ENCODE measurements at places on chromosomes 11 and 22.
A peak's percentile ranks its signal among the peaks of the same experiment; 100 is the strongest.

DNA sequence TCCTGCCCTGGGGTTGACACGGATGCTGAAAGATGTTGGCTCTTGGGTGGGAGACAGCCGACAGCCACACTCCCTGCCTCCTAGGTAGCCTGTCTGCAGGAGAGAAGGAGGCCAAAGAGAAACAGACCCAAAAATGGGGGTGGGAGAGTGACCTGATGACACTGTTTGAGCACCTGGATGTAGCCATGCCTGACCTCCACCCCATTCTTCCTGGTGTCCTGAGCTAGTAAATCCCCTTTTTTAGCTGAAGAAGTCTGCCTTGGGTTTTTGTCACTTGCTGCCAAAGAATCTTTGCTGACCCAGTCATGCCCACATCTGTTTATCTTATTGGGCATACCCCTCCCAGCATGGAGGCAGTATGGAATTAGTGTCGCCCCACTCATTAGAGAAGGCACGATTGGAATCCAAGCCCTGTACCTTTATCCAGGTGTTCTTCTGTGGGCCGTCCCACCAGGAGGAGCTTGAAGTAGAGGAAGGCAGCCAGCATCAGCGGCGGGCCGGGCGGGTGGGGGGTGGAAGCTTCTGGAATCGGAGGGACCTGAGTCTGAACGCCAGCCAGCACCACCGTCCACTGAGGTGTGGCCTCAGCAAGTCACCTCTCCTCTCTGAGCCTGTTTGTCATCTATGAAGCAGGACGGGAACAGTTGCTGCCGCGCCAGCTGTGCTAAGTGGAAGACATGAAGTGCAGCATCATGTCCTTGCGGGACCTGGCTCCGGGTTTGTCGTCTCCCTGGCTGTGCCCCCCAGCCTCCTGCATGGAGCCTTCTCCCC lies 37.8 kb downstream of the IGHMBP2 start:
- DNase-seq = no peak

- no peak for DNase-seq
Observed at GRCh38 chr11:3622521-3622920, 19.3 kb downstream of the ART5 start.

DNA sequence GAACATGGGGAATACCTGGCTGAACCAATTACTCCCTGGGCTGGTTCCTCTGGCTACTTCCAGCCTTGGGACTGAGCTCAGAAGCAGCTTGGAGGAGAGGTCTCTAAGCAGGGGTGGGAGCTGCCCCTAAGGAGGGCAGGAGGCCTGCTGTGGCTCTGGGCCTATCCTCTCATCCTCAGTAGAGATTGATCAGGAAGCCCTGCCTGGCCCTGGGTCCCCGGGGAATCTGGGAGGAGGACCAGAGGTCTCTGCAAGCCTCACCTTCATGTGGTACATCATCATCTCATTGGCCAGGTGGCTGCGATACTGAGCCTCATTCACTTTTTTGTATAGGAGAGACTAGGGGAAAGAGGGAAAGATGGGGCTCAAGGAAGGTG lies 91.1 kb downstream of the PDE2A start:
- DNase-seq = no peak

- no peak for DNase-seq
Observed at GRCh38 chr11:64102005-64102738, 63.7 kb downstream of the MACROD1 start.

DNA sequence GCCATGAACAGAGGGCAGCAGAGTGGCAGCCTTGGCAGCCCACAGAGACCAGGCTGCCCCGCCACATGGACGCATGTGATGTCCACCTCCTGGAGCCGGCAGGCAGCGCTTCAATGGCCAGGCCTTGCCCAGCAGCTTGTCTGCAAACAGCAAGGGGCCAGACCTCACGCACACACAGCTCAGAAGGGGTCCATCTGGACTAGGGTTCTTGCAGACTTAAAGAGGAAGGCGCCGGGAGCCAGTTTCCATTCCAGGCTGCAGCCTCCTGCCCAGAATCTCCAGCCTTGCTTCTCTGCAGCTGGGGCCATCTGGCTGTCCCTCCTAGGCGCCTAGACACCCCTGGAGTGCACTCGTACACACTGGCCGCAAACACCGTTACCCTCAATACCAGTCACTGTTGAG lies 91.9 kb upstream of the TMEM45B start:
- DNase-seq = no peak

GRCh38 chr22:22030493-22031182 lies 48.1 kb upstream of the TOP3B start:
- no peak for DNase-seq

DNA sequence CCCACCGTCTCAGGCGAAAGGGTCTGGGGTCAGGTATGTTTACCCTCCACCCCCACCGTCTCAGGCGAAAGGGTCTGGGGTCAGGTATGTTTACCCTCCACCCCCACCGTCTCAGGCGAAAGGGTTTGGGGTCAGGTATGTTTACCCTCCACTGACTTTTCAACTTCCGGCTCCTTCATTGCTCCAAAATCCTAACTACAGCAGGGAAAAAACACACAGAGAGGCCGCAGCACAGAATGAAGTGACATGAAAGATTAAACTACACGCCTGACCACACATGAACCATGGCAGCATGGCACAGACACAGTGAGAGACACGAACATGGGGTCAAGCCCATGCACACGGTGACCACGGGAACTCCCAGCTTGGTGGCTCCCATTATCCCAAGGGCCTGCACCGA lies 634.9 kb upstream of the B3GAT1 start:
- no peak for DNase-seq

DNA sequence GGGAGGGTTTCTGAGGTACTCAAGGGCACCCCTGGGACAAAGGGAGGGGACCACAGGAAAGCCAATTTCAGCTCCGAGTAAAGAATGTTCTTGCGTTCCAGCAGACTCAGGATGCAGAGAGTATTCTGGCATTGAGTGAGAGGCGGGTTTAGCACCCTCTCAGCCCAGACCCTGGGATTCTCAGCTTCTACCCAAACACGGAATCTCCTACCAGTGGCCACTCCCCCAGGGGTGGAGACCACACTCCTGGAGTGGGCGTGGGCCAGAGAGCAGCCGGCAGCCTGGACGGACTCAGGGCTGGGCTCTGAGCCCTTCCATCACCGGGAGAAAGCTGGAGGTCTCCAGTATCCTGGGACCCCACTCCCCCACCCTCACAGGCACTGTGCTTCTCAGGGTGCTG lies 26.1 kb upstream of the TTLL12 start:
- DNase-seq = no peak

DNA sequence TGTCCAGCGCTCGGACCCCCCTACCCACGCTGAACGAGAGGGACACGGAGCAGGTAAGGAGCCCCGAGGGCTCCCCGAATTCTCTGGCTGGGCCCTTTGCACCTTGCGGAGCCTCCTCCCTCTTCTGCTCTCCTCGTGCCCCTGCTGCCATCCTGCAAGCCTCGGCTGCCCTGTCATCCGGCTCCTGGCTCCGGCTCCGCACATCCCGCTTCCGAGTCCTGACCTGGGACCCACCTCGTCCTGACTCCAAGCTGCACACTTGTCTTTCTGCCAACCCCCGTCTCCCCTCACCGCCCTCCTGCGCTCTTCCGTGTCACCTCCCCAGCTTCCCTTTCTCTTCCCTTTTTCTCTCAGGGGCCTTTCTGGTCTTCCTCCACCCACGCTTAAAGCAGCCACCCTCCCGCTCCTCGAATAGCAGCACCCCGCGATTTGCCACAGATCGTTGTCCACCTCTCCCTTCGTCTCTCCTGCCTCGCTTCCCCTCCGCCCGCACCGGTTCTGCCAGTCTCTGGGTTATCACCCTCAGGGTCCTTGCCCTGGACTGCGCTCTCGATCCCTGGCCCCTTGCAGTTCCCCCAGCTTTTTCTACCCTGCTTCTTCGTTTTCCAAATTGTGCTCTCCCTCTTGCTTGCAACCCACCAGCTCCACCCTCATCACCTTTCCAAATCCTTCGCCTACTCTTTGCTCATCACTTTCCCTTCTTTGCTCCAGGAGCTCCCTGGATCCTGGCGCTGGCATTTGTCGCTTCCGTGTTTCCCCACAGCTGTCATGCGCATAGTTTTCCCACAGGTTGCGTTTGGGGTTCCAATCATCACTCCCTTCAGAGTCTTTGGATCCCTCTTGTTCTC lies 822 bp downstream of the MARK2 start:
- DNase-seq = no peak

DNA sequence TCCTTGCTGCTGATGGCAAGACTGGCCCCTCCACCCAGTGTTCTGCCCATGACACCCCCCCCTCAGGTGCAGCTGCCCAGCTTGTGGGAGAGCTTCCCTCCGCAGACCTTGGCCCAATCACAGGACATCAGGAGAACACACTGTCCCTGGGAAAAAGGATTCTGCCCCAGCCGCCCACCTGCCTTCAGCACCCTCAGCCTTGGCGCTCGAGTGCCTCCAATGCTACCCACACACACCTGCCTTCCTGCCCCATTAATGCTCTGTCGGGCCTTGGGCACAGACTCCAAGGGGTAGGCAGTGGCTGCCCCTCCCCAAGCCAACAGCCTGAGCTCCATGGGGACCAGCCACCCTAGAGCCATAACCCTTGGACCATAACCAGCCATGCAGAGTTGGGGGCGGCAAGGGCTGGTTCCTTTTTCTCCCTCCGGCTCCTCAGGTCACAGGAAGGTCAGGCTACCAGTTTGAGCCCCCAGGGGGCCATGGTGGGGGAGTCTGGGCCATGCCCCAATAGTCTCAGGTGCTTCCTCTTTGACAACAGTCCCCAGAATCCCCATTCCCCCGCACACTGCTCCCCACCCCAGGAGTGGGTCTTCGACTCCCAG lies 1.3 kb upstream of the ZNF70 start:
- DNase-seq = no peak

DNA sequence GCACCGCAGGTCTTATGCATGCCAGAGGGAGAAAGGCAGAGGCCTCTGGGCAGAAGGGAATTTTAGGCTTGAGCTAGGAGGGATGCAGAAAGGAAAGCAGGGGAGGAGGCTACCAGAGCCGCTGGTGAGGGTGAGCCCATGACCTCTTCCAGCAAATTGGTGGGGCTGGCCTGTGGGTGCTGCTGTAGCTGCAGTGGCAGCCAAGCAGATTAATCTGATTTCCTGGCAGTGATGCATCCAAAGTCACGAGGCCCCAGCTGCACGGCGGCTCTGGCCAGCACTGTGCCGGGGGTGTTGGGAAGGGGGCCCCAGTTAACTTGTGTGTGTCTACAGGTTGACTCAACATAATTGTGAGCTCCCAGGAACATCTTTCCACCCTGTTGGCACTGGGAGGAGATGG lies 41.4 kb upstream of the B3GAT1 start:
- no peak for DNase-seq

GRCh38 chr22:46617207-46617985 lies 2.8 kb upstream of the GRAMD4 start:
- no peak for DNase-seq

- DNase-seq = no peak
Observed at GRCh38 chr11:132037956-132038355, 667.5 kb downstream of the NTM start.

GRCh38 chr11:128784059-128784804 lies 82.9 kb downstream of the KCNJ1 start:
- DNase-seq = no peak

DNA sequence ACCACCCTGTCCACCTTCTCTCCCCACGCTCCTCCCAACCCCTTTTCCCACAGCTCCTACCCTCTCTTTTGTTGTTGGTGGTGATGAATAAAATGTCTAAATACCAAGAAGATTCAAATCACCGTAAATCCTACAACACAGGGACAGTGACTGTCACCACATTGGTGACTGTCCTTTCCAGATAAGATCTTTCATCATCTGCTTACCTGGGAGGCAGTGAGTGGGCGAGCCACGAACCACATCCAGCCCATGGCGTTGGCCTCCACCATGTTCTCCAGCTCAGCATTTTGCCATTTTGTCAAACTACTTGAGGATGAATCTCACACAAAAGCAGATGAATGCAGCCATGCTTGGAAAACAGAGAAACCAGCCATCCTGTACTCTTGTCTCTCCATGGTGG lies 6.7 kb upstream of the CYTH4 start:
- DNase-seq = no peak

- DNase-seq = no peak
Observed at GRCh38 chr11:79227767-79228755, 212.8 kb downstream of the TENM4 start.

- DNase-seq = peak; percentile 26
Observed at GRCh38 chr11:111836721-111837120, 34.7 kb downstream of the ALG9 start.

DNA sequence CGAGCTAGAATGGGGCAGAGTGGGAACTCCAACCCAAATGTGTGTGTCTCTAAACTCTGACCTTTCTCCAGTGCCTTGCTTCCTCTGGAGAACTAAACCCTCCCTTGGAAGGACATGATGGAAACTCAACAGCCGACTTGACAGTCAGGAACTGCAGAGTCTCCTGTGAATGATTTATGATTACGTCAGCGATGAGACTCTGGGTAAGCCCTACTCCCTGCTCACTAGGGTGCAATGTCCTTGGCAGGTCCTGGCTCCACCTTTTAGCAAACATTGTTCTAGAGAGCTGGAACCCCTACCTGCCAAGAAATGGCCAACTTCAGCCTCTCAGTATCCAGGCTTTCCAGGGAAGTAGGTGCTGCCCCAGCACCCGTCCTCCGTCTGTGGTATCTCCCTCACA lies 96.1 kb upstream of the CD82 start:
- DNase-seq = no peak

GRCh38 chr11:47109051-47109726 lies 67.5 kb downstream of the ARFGAP2 start:
- DNase-seq = no peak

- DNase-seq = no peak
Observed at GRCh38 chr11:134332189-134332631, 422 bp downstream of the GLB1L2 start.

DNA sequence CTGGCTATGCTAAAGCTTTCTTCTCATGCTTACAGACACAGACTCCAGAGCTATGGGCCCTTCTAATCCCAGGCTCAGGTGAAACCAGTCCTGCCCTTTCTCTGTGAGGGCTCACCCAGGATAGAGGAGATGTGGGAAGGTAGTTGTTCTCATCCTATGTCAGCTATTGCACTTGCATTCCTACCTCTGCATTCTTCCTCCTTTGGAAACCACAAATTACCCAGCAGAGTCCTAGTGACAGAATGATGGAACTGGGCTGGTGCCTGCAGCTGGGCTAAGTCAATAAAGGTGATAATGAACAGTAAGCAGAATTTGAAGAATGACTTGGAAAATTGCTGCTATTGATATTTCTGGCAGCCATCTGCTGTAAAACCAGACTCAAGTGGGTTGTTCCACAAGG lies 560.0 kb downstream of the TMEM135 start:
- DNase-seq = no peak

GRCh38 chr11:64055077-64055476 lies 19.3 kb downstream of the FLRT1 start:
- no peak for DNase-seq

- no peak for DNase-seq
Observed at GRCh38 chr11:23846902-23847422, 649.9 kb upstream of the LUZP2 start.

- no peak for DNase-seq
Observed at GRCh38 chr11:44320289-44320973, 10.5 kb upstream of the ALX4 start.

GRCh38 chr11:67351275-67352005 lies 1.9 kb downstream of the POLD4 start:
- peak; percentile 71 for DNase-seq

DNA sequence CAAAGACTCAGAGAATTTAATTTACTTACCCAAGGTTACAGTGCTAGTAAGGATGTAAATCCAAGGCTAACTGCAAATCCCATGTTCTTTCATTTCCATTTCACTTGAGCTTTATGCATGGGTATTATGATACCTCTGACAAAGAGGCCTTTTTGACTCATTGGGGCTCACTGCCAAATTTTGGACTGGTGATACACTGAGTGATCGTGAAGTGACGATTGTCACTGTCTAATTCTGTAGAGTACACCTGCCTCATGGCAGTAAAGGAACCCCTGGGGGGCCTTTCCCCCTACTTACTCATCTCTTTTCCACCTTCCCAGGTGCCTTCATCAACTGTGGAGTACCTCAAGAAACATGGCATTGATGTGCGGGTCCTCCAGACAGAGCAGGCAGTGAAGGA lies 50.9 kb downstream of the AAMDC start:
- no peak for DNase-seq
